ENCODE measurements at places on chromosomes 1 and 21. TPM values are rescaled to one million over a fixed set of nuclear protein-coding genes. Genes with fewer than 3 reads are reported as not detected.

- no peak overlapping the region for H3K4me3 ChIP-seq
- DNase-seq = no peak
- H3K4me1 ChIP-seq = no peaks in the 10 kb centered on the region
- H3K27me3 ChIP-seq = no peaks in the 10 kb centered on the region
Measured at GRCh38 chr21:21233051-21233450, 234.8 kb downstream of the NCAM2 start.

DNA sequence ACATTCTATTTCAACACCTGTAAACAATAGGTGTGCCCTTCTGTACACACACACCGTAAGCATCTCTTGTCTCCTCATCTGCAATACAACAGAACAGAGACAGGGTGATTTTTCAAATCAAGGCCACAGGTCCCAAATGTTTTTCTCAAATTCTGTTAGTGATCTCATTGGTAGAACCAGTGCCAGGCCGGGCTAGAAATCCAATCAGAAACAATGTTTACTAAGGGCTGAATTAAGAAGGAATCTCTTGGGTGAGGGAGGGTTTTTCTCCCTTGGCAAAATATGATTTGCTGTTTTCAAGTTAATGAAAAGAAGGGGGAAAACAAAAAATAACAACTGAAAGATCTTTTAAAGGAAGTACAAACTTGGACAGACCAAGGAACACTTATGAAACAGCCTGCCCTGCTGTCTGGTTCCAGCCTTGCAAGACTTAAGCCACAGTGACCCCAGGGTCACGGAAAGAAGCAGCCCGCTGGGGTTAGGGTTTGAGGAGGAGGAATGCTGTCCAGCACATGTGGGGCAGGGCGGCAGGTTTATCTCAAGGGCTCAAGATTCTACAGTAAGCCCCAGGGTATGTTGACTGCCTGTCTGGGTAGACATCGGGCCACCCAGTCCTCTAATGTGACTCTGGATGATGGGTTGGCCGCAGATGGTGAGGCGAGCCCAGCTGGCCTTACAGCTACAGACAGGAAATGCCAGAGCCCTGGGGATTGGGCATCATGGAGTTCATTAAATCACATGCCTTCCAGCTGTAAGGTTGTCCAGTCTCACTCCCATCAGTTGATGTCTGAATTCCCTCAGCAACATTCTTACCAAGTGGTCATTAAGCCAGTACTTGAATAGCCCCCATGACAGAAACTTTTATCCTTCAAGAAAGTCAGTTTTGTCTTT, 73.3 kb upstream of the SLC44A3 start:
- DNase-seq = no peak
- no peak overlapping the region for H3K4me3 ChIP-seq
- H3K27me3 ChIP-seq = no peaks in the 10 kb centered on the region
- H3K4me1 ChIP-seq = no peaks in the 10 kb centered on the region
- no peak overlapping the region for H3K27ac ChIP-seq

- DNase-seq = no peak
- no peaks in the 10 kb centered on the region for H3K36me3 ChIP-seq
- H3K27ac ChIP-seq = no peak overlapping the region
- no peaks in the 10 kb centered on the region for H3K4me1 ChIP-seq
- no peak overlapping the region for H3K4me3 ChIP-seq
Measured at GRCh38 chr21:33971492-33972013, 55.9 kb upstream of the ATP5PO start.

- DNase-seq = no peak
- H3K4me1 ChIP-seq = peaks cover 4% of the 10 kb centered on the region
- no peak overlapping the region for H3K27ac ChIP-seq
- H3K27me3 ChIP-seq = no peaks in the 10 kb centered on the region
Measured at GRCh38 chr21:36981049-36981391, 14.6 kb upstream of the HLCS start.

- no peak overlapping the region for H3K27ac ChIP-seq
- DNase-seq = no peak
- H3K36me3 ChIP-seq = no peaks in the 10 kb centered on the region
- H3K27me3 ChIP-seq = no peaks in the 10 kb centered on the region
- H3K4me3 ChIP-seq = no peak overlapping the region
Measured at GRCh38 chr21:32940079-32941014, 85.4 kb upstream of the OLIG2 start.

- peaks cover 3% of the 10 kb centered on the region for H3K36me3 ChIP-seq
- no peak overlapping the region for H3K4me3 ChIP-seq
- H3K27me3 ChIP-seq = no peaks in the 10 kb centered on the region
- H3K4me1 ChIP-seq = no peaks in the 10 kb centered on the region
Measured at GRCh38 chr1:183543619-183544204, 46.5 kb downstream of the NCF2 start.

GRCh38 chr21:46058431-46059145, 39.3 kb upstream of the COL6A2 start:
- H3K36me3 ChIP-seq = no peaks in the 10 kb centered on the region
- DNase-seq = no peak
- no peaks in the 10 kb centered on the region for H3K4me1 ChIP-seq
- no peak overlapping the region for H3K27ac ChIP-seq

DNA sequence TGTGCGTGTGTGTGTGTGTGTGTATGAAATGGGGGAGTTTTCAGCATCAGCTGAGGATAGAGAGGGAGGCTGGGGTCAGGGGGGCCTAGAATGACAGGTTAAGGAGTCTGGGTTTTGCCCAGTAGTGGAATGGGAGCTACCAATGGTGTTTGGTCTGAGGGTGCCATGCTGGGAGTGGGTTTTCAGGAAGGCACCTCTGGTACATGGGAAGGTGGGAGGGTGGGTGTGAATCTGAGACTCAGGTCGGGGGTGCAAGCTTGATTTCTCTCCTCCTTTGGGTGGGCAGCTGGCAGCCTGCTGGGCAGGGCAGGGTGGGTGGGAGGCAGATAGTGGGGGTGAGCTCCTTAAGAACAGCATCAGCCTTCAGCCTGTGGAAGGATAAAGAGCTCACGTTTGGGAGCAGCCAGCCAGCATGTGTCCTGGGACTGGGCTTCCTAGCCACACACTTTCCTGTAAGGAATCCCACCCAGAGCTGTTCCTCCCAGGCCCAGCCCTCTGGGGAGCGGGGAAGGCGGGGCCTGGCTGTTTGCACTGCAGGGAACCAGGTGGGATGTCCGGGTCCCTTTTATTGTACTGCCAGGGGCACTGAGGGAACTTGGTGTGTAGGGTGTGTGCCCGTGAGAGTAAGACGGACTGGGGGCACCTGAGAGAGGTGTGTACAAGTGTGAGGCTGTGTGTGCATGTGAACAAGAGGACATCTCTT, 152.8 kb downstream of the FOXD2 start:
- H3K27me3 ChIP-seq = no peaks in the 10 kb centered on the region
- H3K36me3 ChIP-seq = no peaks in the 10 kb centered on the region
- no peaks in the 10 kb centered on the region for H3K4me1 ChIP-seq
- peak; percentile 16 for DNase-seq
- no peak overlapping the region for H3K27ac ChIP-seq
- H3K4me3 ChIP-seq = no peak overlapping the region

GRCh38 chr1:44700573-44700972, 26.1 kb downstream of the ARMH1 start:
- no peaks in the 10 kb centered on the region for H3K27me3 ChIP-seq
- H3K4me3 ChIP-seq = no peak overlapping the region
- DNase-seq = no peak
- H3K36me3 ChIP-seq = no peaks in the 10 kb centered on the region
- H3K4me1 ChIP-seq = peaks cover 4% of the 10 kb centered on the region

GRCh38 chr1:97925151-97925550, 4.3 kb upstream of the DPYD start:
- no peak overlapping the region for H3K4me3 ChIP-seq
- DNase-seq = no peak
- no peaks in the 10 kb centered on the region for H3K4me1 ChIP-seq
- no peaks in the 10 kb centered on the region for H3K36me3 ChIP-seq
- no peak overlapping the region for H3K27ac ChIP-seq
- H3K27me3 ChIP-seq = no peaks in the 10 kb centered on the region

GRCh38 chr1:244052016-244052727, 1.1 kb downstream of the ZBTB18 start:
- DNase-seq = no peak
- peak overlapping the region; percentile 11 for H3K27ac ChIP-seq
- no peaks in the 10 kb centered on the region for H3K27me3 ChIP-seq
- peaks cover 27% of the 10 kb centered on the region for H3K36me3 ChIP-seq

- H3K4me1 ChIP-seq = peaks cover 21% of the 10 kb centered on the region
- H3K27me3 ChIP-seq = no peaks in the 10 kb centered on the region
- peaks cover 20% of the 10 kb centered on the region for H3K36me3 ChIP-seq
- no peak overlapping the region for H3K4me3 ChIP-seq
- no peak overlapping the region for H3K27ac ChIP-seq
Measured at GRCh38 chr1:244858357-244858756, 6.0 kb downstream of the HNRNPU start.

DNA sequence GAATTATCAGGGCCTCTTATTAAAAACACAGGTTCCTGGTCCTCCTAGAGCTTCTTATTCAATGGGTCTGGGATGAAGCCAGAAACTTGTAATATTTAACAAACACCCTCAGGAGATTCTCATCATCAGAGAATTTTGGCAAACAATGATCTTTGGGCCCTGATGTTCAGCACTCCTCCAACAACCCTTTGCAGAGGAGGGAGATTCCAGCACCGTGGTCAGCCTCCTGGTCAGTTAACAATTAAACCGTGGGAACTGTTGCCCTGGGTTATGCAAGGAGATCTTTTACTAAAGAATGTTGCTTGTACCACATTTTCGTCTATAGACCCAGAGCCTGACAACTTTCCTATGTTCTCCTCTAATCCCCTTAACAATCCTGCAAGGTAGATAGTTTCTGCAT, 294.4 kb downstream of the PLPP3 start:
- no peaks in the 10 kb centered on the region for H3K27me3 ChIP-seq
- no peaks in the 10 kb centered on the region for H3K4me1 ChIP-seq
- H3K4me3 ChIP-seq = no peak overlapping the region
- no peak for DNase-seq

DNA sequence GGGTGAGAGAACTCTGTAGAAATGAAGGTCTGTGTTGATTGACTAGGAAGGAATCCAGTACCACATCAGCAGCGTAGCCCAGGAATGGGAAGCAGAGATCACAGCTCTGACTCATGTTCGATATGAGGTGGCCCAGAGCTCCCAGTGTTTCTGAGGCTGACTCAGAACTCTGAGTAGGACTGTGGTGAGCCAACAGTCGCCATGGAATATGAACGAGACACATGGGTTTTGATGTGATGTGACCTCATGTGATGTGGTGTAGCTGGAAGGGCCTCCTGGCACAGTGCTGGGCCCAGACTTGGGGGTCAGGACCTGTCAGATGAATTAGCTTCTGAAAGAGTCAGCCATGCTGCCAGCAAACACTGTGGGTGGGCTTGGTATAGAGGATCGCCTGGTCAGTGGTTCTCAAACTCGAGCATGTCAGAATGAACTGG, 237.0 kb downstream of the MRPL39 start:
- DNase-seq = no peak
- H3K27me3 ChIP-seq = no peaks in the 10 kb centered on the region
- H3K4me3 ChIP-seq = no peak overlapping the region
- H3K27ac ChIP-seq = no peak overlapping the region

DNA sequence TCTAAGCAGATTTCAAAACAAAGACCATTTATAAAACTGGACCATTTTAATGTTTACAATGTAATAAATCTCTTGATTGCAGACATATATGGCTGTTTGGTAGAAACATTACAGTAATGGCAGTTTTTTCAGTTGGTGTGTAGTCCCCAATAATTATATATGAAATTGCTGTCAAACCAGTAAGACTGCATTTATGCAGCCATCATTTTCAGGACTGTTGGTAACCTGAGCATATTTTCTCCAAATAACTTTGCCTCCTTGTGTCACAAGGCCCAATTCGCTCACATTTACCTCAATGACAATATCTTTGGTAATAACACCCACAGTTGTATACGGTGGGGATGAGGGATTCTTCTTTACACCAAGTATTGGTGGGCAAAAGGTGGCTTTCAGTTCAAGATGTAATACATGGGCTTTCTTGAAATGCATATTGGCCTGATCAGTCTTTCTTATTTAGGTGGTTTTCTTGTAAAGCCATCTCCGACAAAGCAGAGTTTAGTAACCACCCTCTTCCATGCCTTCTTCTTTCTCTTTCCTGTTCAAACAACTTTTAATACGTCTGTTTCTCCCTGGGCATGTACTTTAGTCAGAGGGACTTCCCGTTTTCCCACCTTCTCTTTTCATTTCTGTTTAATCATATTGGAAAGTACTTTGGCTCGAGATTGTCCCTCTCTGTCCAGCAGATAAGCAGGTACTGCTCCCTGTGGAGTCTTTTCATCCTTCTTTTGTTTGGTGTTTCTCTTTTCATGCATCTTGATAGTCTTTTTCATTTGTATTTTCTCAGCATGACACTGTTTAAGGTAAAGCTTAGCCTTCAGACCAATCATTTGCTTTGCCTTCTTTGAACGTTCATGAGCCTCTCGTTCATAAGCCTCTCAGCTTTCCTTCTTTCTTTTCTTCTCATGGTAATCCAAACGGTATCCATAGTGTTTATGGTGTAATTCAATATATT, 30.4 kb downstream of the ATP2B4 start:
- H3K27ac ChIP-seq = peak overlapping the region; percentile 9
- H3K36me3 ChIP-seq = no peaks in the 10 kb centered on the region
- no peak overlapping the region for H3K4me3 ChIP-seq
- no peak for DNase-seq

DNA sequence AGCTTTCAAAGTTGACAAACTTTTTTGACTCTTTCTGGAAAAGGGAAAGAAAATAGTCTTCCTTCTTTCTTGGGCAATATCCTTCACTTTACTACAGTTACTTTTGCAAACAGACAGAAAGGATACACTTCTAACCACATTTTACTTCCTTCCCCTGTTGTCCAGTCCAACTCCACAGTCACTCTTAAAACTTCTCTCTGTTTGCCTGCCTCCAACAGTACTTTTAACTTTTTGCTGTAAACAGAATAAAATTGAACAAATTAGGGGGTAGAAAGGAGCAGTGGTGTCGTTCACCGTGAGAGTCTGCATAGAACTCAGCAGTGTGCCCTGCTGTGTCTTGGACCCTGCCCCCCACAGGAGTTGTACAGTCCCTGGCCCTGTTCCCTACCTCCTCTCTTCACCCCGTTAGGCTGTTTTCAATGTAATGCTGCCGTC, 160.8 kb upstream of the SGIP1 start:
- no peak for DNase-seq
- no peak overlapping the region for H3K4me3 ChIP-seq
- H3K27ac ChIP-seq = peak overlapping the region; percentile 13
- no peaks in the 10 kb centered on the region for H3K27me3 ChIP-seq
- H3K36me3 ChIP-seq = no peaks in the 10 kb centered on the region
- H3K4me1 ChIP-seq = no peaks in the 10 kb centered on the region

GRCh38 chr1:50955116-50955515, 5.0 kb downstream of the FAF1 start:
- no peaks in the 10 kb centered on the region for H3K27me3 ChIP-seq
- no peak overlapping the region for H3K27ac ChIP-seq
- no peaks in the 10 kb centered on the region for H3K36me3 ChIP-seq
- H3K4me3 ChIP-seq = no peak overlapping the region
- DNase-seq = no peak

GRCh38 chr1:228287541-228288425, 79.9 kb downstream of the OBSCN start:
- H3K4me1 ChIP-seq = no peaks in the 10 kb centered on the region
- no peaks in the 10 kb centered on the region for H3K36me3 ChIP-seq
- DNase-seq = no peak
- no peak overlapping the region for H3K4me3 ChIP-seq
- H3K27me3 ChIP-seq = no peaks in the 10 kb centered on the region

- no peaks in the 10 kb centered on the region for H3K36me3 ChIP-seq
- DNase-seq = no peak
- no peaks in the 10 kb centered on the region for H3K4me1 ChIP-seq
- H3K4me3 ChIP-seq = no peak overlapping the region
- no peaks in the 10 kb centered on the region for H3K27me3 ChIP-seq
- no peak overlapping the region for H3K27ac ChIP-seq
Measured at GRCh38 chr1:30879940-30880677, 28.4 kb downstream of the SDC3 start.

The FAAP20 gene
- 18.9 TPM for total RNA-seq

The SMIM12 gene
- 30.6 TPM for total RNA-seq

The APCS gene
- 1,116 TPM for total RNA-seq

Data from right lobe of liver (tissue), 6 donors.